Sciatic nerve (tissue), 2 donors: ENCODE measurements at places on chromosomes 7 and 10. TPM values are rescaled to one million over a fixed set of nuclear protein-coding genes. Genes with fewer than 3 reads are reported as not detected.

The SMO gene
- total RNA-seq: 24.8 TPM

GRCh38 chr7:68470836-68471435 lies 1127.3 kb upstream of the AUTS2 start:
- DNase-seq: no peak

DNA sequence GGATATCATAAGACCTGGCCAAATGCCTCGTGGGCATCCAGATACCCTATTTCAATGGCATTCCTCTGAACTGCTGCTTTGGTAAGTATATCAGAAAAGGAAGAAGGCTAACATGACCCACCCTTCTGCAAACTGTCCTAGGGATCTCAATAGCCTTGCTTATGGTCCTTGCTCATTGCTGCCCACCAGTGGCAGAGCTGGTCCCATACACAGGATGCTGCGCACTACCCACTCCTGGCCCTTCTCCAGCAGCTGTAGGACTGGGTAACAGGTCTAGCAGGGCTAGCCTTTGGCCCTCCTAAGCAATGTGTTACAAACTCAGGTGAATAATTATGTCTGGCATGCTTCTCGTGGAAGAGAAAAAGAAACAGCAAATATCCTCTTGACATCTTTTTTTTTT lies 72.5 kb downstream of the C10orf90 start:
- DNase-seq: no peak

DNA sequence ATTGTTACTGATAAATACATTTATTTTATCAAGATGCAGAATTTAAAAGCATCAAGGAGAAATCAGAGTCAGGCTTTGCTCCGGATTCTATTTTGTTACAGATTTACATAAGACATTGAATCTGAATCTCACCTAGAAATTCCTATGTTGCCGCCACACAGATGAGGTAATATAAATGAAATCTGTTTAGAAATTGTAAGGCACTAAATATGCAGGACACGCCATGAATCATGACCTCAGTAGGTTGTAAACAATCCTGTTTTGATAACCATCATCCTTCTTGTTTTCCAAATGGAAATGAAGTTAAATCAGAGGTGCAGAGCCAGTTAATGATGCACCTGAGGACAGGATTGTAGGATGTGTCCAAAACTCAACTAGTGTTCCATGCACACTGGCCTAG lies 778.0 kb downstream of the MAGI2 start:
- no peak for DNase-seq

- DNase-seq: no peak
Measured at GRCh38 chr10:97053276-97053675, 132.5 kb downstream of the SLIT1 start.

DNA sequence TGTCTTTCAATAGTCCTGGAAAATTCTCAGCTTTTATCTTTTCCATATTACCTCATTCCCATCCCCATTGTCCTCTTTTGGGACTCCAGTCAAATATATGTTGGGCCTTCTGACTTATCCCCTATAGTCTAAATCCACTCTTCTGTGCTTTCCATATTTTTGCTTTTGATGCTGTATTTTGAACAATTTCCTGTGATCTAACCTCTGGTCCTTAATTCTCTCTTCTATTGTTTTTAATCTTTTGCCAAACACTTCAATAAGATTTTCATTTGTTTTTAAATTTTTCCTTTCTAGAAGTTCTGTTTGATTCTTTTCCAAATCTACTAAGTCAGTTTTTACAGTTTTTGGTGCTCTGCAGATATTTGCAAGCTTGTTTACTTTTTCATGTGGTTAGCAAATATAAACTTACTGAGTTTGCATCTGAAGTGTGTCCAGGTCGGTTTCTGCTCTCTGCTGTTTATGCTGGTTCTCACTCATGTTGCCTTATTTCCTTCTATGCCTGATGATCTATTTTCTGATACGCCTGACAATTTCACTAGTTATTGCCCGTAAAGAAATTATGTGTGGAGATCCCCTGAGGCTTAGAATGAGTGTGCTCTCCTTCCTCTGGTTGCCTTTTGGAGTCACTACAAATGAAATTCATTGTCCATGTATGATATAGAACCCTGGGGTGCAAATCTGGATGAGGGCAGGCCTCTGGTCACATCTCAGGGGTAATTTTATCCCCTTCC lies 110.4 kb downstream of the RBM20 start:
- DNase-seq: no peak

GRCh38 chr10:13877154-13877909 lies 290.6 kb downstream of the PRPF18 start:
- DNase-seq: no peak

DNA sequence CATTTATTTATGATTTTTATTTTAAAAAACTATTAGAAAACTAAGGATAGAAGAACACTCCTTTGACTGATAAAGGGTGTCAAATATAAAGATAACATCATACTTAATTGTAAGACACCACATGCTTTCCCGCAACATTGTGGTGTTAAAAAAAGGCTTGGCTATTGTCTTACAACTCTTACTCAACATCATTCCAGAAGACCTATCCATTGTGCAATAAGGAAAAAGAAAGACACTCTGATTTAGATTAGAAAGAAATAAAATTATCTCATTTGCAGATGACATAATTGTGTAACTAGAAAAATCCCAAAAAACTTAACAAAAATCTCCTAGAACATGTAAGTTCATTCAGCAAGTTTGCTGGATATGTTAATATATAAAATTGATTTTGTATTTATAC lies 296.7 kb upstream of the GNAI1 start:
- DNase-seq: no peak

- DNase-seq: no peak
Measured at GRCh38 chr7:128838109-128838779, 8.0 kb downstream of the FLNC start.

DNA sequence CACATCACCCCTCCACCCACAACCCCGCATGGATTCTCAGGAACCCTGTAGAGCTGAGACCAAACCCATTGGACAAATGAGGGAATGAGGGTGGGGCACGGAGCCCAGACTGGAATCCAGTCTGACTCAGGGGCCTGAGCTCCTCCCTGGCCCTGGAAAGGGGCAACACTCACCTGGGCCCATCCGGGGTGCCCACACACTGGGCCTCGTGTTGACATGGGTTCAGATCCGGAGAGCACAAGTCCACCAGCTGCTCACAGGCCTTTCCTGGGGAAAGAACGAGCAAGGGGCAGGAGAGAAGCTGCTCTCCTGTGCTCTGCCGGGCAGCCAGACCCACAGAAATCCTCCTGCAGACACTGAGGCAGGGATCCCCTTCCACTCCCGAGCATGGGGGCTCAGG lies 172.2 kb downstream of the SLIT1 start:
- no peak for DNase-seq

The SPDYE2 gene
- 0.31 TPM for total RNA-seq

DNA sequence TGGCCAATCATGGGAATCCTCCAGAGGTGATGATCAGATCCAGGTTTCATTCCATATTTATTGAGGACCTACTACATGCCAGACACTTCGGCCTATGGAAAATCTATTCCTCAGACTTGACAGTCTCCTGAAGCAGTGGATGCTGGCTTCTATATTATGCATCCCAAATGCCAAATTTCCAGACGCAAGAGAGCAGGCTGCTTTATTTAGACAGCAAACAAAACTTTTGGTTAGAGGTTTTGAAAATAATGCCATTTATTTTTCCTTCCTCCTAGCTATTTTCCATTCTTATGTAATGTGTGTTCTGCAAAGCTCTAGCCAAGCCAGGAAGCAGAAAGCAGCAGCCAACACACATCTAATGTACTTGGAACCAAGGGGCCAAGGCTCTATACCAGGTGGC lies 330.8 kb downstream of the GPAM start:
- no peak for DNase-seq

DNA sequence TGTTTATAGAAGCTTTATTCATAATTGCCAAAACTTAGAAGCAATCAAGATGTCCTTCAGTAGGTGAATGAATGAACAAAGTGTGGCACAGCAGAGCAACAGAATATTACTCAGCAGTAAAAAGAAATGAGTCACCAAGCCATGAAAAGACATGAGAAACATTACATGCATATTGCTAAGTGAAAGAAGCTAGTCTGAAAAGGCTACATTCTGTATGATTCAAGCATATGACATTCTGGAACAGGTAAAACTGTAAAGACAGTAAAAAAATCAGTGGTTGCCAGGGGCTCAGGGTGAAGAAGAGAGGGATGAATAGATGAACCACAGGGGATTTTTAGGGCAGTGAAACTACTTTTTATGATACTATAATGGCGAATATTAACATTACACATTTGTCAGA lies 80.9 kb upstream of the APBB1IP start:
- DNase-seq: no peak

DNA sequence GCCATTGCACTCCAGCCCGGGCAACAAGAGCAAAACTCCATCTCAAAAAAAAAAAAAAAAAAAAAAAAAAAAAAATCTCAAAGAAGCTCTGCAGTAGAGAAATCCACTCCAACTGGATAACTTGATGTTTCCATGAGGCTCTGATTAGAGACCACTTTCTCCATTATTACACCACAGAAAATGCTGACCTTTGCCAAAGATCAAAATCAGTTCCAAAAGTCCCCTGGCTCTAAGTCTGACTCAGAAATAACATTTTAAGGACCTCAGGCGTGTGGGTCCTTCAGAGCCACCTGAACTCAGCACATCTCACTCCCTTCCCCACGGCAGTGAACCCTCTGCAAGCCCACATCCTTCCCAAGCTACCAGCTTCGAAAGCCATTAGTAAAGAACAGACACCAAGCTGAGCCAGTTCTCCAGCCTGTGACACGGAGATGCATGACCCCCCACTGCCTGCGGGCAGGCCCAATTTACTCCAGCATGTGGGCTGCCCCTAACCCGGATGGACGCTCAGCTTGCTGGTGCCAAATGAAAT lies 13.8 kb upstream of the TMEM120A start:
- DNase-seq: no peak

DNA sequence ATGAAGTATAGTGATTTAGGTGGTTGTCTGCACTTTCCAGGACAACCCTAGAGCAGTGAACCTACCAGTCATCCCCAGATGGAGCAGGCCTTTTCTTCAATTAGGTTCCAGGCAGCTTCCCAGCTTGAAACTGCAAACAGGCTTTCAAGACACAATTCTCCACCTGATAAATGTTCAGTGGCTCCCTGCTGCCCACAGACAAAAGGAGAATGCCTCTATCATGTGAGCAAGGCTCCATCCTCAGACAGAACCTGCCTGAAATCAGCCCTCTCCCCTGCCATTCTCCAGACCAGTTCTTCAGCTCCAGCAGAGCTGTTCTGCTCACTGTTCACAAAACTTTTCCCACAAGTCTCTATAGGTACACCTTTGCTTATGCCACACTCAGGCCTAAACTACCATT lies 22.1 kb downstream of the RELN start:
- DNase-seq: no peak

DNA sequence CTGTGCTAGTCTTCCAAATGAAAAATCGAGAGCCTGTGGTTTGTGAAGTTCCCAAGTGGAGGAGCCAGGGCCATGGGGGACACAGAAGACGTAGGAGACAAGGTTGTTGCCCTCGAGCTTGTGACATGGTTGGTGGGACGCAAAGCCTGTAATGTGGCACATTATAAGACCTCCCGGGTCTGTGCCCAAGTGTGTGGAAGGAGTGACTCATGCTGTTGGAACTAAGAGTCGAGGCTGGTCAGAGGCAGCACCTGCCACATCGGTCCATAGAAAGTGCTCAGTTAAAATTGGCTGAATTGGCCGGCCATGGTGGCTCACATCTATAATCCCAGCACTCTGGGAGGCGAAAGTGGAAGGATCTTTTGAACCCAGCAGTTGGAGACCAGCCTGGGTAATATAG lies 27.0 kb upstream of the PODXL start:
- DNase-seq: no peak

GRCh38 chr10:73799899-73800559 lies 11.4 kb downstream of the NDST2 start:
- DNase-seq: peak; percentile 57

The ZNF775 gene
- 11.1 TPM for total RNA-seq

The DCLRE1A gene
- 4.1 TPM for total RNA-seq

DNA sequence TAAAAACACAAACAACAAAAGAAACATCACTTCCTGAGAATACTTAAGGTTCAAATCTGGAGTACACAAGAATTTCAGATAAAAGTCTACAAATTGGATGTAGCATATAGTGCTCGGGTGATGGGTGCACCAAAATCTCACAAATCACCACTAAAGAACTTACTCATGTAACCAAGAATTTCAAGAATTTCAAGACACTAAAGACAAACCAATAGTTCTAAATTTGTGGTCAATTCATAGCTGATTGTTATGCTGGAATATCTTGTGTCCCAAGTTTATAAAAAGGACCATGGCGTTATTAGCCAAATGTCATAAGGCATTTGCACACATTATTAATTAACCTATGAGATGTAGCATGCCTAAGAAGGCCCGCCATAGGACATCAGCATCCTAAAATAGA lies 1204.1 kb upstream of the AUTS2 start:
- DNase-seq: no peak

- DNase-seq: no peak
Measured at GRCh38 chr7:111877931-111878330, 315.6 kb upstream of the IMMP2L start.

The PNLIPRP3 gene
- not detected for total RNA-seq

The FGFBP3 gene
- 6.0 TPM for total RNA-seq

GRCh38 chr10:78981970-78982281 lies 86.8 kb upstream of the ZMIZ1 start:
- no peak for DNase-seq

The ZNF425 gene
- total RNA-seq: 3.2 TPM

DNA sequence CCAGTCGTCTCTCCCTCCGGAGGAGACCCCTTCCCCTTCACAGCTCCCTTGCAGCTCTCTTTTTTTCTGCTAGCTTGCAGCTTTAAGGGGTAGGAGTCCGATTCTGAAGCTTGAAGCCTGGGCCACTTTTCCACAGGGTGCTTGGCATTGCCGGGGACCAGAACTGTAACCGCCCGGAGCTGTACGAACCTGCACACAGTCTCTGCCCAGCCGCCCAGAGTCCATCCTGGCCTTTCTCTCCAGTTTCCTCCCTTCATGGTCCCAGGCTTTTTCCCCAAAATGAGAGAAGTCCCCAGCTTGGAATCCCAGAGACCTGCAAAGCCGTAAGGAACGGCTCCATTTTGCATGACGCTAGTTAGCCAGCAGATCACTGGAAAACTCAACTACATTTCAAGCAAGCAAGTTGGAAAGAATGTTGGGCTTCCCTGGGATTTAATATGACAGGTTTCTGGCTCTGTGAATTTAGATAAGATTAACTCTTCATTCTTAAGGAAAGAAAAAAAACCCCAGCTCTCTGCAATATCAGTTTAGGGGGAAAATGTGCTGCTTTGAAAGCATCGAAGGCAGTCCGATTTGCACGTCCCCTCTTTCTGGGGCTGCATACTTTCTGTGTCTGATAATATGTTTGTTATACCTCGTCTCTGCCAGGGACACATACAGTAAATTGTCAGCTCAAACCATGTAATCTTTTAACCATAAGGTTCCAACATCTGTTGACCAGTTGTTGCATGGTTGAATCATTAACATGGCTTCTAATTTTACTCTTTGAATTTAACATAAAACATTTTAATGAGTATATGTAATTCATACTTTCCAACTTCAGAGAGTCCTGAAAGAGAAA lies 190.0 kb upstream of the LYZL2 start:
- peak; percentile 48 for DNase-seq

The MARVELD1 gene
- total RNA-seq: 59.5 TPM

GRCh38 chr7:87317691-87318245 lies 27.7 kb upstream of the CROT start:
- DNase-seq: no peak

- no peak for DNase-seq
Measured at GRCh38 chr10:116472891-116473290, 45.2 kb downstream of the PNLIPRP3 start.

The LRRC17 gene
- total RNA-seq: 4.2 TPM
